NCI-H2171 (cell line): ENCODE measurements at places on chromosomes 2 and 18.

- peak; percentile 14 for DNase-seq
These were observed 846.4 kb downstream of the DCDC2C start for GRCh38 chr2:4549666-4550210.

- no peak for DNase-seq
These were observed 20.6 kb upstream of the EPAS1 start for GRCh38 chr2:46276642-46277041.

DNA sequence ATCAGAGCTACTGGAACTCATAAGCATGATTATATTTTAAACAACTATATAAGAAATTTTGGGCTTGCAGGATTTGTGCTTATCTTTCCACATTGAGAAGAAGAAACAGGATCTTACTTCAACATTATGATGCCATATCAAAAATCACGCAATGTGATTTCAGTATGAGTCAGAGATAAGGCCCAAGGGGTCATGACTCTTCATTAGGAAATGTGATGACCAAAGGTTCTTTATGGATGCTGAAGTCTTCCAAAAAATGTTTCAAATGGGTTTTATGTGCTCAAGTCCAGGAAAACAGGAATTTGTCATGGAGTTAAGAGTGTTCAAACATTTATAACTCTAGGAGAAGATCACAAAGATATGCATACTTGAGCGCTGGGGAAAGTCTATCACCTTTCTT lies 7.8 kb upstream of the SERPINB2 start:
- DNase-seq: no peak

GRCh38 chr2:232339121-232340081 lies 39.1 kb upstream of the ALPP start:
- DNase-seq: no peak

DNA sequence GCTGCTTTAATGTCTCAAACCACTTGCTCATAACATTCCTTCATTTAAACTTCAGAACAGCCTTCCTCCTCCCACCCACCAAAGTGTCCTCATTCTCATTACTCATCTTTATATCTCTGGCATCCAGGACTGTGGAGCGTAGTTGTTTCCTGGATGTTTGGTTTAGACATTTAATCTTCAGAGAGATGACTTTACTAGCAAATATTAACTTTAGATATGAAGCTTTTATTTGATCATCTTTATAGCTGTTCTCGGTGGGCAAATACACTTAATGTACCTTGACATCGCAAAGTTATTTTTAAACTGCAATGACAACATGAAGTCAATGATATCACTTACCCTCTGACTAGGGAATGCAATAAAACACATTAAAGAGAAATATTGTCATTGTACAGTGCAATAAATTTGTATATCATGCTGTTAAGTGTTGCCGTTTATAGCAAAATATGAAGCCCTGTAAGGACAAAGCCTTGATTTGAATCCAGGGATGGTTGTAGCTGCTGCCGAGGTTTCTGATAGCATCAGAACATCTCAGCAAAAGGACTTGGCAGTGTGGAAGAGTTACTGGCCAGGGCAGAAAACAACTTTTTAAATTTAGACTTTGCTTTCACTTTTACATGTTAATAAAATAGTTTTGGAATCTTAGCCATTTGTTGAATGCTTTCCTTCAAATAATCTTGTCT lies 4.6 kb upstream of the LAMA3 start:
- no peak for DNase-seq
